Fibroblast of skin of left biceps (primary cell): ENCODE measurements at places on chromosomes 5 and 9.

- no peak for DNase-seq
Measured at GRCh38 chr5:75433814-75434506, 77.5 kb downstream of the CERT1 start.

DNA sequence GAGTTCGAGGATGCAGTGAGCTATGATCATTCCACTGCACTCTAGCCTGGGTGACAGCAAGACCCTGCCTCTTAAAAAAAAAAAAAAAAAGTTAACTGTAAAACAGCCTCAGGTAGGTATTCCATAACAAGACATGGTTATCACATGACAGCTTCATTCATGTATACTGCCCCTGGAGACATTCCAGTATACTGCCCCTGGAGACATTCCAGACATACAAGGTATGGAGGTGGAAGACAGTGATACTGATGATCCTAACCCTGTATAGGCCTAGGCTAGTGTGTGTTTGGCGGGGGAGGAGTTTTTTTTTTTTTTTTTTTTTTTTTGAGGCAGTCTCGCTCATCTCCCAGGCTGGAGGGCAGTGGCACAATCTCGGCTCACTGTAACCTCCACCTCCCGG is 105.5 kb downstream of the RICTOR start:
- no peak for DNase-seq

GRCh38 chr9:133403766-133404453 is 13.9 kb downstream of the REXO4 start:
- no peak for DNase-seq

DNA sequence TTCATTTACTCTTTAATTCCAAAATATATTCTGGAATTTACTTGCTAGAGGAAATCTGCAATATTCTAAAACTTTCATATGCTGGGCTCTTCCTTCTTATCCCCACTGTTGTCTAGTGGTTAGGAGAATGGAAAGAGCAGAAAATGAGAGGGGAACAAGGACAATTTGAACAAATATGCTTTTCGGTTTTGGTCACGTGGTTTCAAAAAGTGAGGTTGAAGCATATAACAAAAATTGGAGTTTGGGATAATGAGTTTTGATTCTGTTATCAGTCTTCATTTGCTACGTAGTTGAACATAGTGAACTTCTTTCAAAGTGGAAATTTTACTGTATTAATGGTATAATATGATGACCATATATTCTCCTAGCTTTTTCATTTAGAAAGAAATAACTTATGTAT is 71.5 kb downstream of the CAMK4 start:
- DNase-seq, result no peak

GRCh38 chr9:73154722-73155121 is 3.1 kb downstream of the ANXA1 start:
- no peak for DNase-seq

DNA sequence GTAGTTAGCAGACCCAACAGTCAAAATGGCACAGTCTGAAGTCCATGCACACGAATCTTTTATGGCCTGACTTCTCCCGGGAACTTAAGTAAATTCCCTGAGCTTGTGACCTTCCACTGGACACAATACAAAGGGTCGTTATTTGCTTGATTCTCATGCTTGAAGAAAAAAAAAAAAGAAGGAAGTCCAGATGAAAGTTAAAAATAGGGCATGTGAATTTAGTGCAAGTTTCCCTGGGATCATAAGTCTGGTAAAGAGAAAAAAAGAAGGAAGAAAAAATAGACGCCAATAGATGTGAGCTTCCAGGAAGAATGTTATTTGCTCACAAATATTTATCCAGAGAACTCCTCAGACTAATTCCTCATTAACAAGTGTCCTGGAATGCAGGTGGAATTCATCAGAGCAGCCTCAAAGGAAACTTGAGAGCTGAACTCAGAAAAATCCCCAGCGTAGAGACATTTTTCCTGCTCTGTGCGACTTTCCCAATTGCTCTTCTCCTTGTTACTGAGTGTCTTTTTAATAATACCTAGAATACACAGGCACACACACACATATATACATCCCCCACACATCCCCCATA is 616.3 kb downstream of the EBF1 start:
- no peak for DNase-seq
